ENCODE measurements at places on chromosomes 1 and 21.

- DNase-seq = no peak
Measured at GRCh38 chr1:226690460-226690982, 48.6 kb downstream of the ITPKB start.

DNA sequence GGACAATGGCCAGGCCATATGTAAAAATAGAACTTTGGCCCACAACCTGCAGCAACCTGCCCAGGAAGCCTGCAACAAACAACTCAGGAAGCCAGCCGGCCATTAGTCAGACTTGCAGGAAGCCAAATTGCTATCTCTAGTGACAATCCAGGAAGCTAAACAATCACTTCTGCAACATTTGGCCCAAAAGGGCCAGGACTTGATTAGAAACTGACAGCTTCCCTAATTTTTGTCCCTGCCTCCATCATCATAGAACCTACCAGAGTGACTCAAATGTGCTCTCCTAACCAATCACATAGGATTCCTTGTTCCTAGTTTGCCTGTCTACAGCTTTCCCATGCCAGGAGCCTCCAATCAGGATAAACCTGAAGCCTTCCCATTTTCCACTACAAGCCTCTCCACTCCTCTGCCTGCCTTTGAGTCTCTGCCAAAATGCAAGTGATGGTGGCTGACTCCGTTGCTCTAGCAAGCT is 639.3 kb downstream of the PTPRU start:
- DNase-seq = no peak

DNA sequence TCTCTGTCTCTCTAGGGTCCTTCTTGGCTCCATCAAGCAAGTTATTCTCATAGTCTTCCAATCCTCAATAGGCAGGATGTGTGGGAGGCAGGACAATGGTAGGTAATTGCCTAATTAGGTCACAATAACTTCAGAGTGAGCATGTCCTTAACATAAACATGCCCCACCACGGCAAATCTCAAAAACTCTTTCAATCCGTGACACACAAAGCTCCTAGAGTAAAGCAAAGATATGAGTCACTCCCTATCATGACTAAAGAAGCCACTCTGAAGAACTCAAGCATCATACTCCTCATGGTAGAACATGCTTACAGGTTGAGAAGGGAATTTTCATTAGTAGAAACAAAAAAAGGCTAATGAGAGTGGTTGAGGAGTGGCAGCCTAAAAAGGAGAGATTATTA is 4.9 kb downstream of the HAO2 start:
- DNase-seq = no peak

DNA sequence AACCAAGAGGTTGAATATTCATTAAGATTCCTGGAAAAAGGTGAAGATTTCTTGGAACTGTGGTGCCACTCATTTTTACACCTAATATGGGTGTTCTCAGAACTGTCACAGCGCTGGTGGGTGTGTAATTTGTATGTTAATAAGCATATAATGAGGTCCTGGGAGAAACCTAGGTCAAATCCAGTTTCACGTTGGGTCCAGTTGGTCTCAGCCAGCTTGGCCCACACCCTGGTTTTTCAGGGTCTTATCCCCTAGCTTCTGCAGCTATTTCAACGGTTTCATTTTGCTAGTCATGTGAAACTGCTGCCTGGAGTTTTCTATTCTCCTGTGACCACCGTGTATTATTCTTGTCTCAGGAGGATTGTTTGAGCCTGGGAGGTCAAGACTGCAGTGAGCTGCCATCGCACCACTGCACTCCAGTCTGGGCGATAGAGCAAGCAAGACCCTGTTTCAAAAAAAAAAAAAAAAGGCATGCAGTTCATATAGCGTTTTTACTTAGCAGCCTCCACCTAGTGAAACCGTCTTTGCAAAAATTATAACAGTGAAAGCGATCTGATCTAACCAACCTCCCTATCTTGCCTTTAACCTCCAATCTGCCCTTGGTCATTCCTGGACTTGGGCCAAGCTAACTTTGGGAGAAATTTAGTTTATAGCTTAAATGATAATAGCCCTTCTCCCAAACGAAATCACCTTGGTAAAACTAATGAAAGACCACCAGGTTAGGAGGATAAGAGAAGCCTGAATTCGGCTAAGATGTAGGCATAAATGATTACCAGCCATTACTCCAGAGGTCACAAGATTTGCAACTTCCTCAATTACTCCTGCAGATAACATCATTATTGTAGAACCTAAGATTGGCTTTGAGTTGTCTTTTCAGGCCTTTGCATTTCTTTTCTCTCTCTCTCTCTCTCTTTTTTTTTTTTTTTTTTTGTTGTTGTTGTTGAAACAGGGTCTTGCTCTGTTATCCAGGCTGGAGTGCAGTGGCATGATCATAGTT is 44.0 kb downstream of the PTAFR start:
- no peak for DNase-seq

GRCh38 chr1:234533034-234533891 is 54.3 kb upstream of the TARBP1 start:
- no peak for DNase-seq

GRCh38 chr1:201329286-201329685 is 46.0 kb downstream of the PKP1 start:
- no peak for DNase-seq

DNA sequence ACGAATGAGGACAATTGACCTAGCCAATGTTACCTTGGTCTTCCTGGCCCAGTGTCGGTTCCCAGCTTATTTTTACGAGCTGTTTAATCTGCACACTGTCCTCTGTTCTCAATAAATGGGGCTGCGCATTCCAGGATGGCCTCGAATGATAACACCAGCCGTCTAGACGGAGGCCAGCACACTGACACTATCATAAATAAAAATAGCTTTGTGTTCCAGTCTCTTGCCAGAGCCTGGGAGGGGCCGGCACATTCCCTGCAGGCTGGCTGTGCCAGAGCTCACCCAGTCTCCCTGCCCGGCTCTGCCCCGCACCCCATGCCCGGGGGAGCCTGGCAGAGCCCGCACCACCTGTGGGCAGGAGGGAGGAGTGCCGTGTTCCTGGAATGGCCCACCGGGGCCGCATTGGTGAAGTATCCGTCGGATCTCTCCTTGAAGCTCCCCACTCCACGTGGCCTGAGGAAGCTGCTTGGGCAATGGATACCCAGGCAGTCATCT is 92.1 kb downstream of the SPSB1 start:
- DNase-seq = no peak

GRCh38 chr1:38641661-38642060 is 217.9 kb downstream of the RRAGC start:
- no peak for DNase-seq

DNA sequence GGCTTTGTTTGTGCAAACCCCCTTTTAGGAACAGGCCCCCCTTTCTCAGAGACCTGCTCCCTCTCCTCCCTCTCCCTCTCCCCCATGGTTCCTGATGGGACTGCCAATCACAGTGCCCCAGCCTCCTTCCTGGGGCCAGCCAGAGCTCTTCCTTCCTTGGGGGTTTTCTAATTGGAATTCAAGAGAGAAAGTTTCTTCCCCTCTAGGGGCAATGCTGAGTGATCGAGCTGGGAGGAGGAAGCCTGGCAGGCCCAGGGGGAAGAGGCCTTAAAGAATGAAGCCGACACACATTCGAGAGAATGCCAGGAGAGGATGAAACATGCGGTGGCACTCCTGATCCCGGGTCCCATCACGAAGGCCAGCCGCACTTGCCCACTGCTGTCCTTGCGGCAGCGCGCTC is 21.3 kb upstream of the COL16A1 start:
- DNase-seq = no peak
